ENCODE measurements at places on chromosomes 5 and 9.
A peak's percentile ranks its signal among the peaks of the same experiment; 100 is the strongest.

GRCh38 chr9:137027369-137028262, at the start of gene ABCA2:
ABCA2 (minus strand) TSS chr9:137028237; CDS start chr9:137028140, 97 bp downstream.
- no peak for DNase-seq

DNA sequence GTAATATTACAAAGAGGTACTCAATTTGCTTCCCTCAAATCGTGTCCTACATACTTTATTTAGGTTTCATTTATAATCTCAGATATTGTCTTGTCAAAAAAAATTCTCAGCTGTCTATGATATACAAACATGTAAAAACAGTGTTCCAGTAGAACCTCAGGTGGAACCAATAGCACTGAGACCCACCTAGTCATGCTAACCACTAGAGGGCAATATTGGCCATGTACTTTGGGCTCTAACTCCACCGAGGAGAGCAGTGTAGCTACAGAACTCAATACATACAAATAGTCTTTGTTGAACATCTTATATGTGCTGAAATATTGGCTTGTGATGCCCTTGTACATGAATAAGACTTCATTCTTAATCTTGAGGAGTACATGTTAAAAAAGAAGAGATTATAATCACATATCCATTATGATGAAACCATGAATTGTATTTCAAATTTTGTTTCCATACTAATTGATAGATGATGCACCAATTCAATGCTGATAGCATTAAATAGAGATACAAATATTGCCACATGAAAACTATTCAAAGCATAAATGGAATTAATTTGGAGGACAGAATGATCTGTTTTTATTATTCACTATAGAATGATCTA, 71.2 kb upstream of the CNTLN start:
- peak; percentile 64 for DNase-seq

DNA sequence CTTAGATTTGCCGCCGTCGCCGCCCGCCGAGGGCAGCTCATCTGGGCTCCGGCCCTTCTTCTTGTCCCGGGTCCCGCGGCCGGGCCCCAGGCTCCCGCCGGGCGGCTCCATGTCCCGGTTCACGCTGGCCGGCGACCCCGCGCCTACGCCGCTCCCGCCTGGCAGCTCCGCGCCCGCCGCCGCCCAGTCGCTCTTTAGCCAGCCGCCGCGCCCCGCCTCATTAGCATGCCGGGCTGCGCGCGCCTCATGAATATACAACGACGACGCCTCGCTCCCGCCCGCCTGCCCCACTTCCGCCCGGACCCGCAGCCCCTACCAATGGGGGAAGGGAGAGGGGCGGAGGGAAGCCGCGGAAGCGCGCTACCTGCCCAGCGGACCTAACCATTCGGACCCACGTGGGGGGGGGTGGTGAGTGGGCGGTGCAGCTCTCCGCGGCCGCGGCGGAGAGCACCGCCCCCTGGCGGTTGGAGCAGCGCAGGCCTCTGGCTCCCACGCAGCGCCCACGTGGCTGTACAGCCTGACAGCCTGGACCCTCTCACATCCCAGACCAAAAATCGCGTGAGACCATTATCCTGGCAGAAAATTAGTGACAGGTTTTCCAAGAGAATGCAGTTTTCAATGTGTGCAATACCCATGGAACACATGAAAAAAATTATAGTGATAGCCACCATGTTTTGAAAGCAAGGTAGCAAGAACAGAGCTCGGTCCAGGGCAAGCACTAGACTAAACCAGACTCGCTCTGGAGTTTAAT, at the start of gene DIAPH1:
Gene DIAPH1 (minus strand): TSS at position 197 of the 751 bp plus-strand sequence. CDS start 86 bp downstream, at position 111.
- peak; percentile 97 for DNase-seq

DNA sequence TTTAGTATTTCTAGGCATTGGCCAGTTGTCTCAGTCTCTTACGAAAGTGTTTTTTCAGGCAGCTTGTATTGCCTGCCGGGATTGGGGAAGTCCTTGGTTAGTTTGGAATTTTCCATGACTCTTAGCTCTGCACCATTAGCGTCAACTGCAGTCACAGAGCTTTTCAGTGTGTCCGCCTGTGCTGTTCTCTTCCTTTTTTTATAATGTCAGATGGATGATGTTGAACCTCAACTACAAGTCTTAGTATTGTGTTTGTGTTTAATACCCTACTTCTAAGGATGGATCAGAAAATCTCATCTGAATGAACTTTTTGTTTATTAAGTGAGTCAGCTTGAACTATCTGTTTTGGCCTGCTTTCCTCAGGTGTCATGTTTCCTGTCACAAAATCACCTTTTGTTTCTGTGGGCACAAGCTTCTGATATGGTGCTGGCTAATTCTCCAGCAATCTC, 33.1 kb downstream of the ATP6V0E1 start:
- peak; percentile 65 for DNase-seq

- no peak for DNase-seq
Observed at GRCh38 chr5:68500813-68501212, 285.3 kb downstream of the PIK3R1 start.

DNA sequence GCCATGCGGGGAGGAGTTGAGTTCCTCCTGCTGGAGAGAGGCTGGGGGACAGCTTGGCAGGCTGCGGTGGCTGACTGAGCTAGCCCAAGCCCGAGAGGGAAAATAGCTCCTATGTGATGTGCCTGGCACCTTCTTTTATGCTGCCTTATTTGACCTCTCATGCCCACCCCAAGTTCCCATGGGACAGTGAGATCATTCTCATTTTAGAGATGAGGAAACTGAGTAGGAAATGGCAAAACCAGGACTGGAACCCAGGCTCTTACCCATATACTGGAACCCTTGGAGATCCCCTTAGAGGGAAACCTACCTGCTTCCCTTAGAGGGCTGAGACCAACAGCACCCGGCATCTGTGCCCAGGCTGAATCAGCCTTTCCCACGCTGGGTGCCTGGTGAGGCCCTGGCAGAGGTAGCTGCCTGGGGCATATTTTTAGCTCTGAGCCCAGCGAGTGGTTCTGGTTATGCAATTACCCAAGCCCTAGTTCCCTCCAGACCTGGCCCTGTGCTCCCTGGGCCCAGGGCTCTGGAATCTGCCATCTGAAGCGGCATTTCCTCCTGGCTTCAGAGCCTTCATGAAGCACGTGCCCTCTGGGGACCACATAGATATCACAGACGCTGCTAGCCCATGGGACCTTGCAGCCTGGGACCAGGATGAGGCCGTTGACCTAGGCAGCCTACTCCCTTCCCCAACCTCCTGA, 23.6 kb downstream of the COL27A1 start:
- no peak for DNase-seq

DNA sequence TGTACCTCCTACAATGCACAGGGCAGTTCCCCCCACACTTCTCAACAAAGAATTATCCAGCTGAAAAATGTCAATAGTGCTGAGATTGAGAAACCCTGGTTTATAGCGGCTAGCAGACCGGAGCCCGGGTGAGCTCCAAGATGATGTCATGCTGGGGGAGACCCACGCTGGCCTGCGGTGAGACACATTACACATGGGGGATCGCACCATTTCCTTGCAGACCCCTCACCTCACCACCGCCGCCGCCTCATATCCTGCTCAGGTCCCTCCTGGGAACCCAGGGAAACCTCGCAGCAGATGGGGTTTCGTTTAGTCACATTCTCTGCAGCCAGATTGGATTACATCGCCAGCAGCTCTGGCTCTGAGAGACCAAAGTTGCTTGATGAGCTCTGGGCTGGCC, 14.7 kb upstream of the TNC start:
- peak; percentile 84 for DNase-seq

Data from kidney tubule cell (primary cell).